ENCODE measurements at places on chromosomes 4 and X. TPM values are rescaled to one million over a fixed set of nuclear protein-coding genes. Genes with fewer than 3 reads are reported as not detected.

Gene ARMCX2
- total RNA-seq: 37.7 TPM

Gene LUZP4
- total RNA-seq: not detected

Gene GPR50
- not detected for total RNA-seq

Gene CTAG1B
- not detected for total RNA-seq

Gene TLR10
- total RNA-seq: not detected

Gene PPM1K
- 2.0 TPM for total RNA-seq

Gene RHOXF1
- total RNA-seq: not detected

- no peak for DNase-seq
Observed at GRCh38 chrX:47683829-47684205, 24.8 kb upstream of the UXT start.

GRCh38 chrX:153772316-153773217 lies 8.3 kb upstream of the SRPK3 start:
- no peak for DNase-seq

- peak; percentile 65 for DNase-seq
Observed at GRCh38 chrX:53281321-53281822, at the start of gene IQSEC2. Gene IQSEC2, minus strand, starts transcription at chrX:53281584.

DNA sequence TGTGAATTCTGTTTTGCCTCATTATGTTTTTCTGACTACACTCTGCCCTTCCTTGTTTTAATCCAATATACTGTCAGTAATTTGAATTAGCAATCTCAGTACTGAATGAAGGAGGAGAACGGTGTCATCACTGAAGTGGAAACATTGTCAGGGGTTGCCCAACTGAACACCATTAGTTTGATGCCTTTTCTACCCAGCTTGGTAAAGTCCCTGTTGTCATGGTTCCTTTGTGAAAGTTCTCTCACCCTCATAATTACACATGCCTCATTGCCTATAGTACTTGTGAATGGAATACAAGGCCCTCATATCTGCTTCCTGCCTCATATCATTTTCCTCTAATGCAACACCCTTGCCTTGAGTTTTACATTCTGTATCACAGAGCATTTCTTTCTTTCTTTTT lies 76.9 kb downstream of the RRAGB start:
- no peak for DNase-seq

GRCh38 chrX:15399962-15400391 lies 15.8 kb upstream of the VEGFD start:
- DNase-seq: no peak

- DNase-seq: no peak
Observed at GRCh38 chrX:148540114-148540513, 39.7 kb downstream of the AFF2 start.

GRCh38 chr4:86329431-86329830 lies 30.4 kb downstream of the MAPK10 start:
- DNase-seq: no peak

DNA sequence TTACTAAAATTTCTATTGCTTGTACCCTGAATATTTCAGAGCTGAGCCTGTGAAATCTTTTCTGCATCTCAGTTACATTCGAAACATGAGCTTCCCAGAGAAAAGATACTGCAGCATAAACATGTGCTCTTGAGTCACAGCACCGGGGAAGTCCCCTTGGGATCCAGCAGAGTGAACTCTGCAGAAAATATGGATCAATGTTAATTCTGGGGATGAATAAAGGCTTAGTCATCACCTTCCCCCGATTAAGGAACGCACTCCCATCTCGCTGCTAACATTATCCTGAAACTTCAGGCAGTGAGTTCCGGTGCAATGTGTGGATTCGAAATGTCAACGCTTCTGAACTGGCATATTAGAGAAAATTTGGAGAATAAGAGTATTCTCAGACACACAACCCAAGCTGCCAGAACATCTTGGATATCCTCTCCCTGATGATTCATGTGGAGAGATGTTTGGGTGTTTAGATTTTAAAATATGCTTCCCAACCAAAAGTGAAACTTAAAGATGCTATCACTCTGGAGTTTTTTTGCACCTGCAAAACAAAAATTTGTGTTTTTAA lies 90.8 kb downstream of the IRF2 start:
- DNase-seq: peak; percentile 94

DNA sequence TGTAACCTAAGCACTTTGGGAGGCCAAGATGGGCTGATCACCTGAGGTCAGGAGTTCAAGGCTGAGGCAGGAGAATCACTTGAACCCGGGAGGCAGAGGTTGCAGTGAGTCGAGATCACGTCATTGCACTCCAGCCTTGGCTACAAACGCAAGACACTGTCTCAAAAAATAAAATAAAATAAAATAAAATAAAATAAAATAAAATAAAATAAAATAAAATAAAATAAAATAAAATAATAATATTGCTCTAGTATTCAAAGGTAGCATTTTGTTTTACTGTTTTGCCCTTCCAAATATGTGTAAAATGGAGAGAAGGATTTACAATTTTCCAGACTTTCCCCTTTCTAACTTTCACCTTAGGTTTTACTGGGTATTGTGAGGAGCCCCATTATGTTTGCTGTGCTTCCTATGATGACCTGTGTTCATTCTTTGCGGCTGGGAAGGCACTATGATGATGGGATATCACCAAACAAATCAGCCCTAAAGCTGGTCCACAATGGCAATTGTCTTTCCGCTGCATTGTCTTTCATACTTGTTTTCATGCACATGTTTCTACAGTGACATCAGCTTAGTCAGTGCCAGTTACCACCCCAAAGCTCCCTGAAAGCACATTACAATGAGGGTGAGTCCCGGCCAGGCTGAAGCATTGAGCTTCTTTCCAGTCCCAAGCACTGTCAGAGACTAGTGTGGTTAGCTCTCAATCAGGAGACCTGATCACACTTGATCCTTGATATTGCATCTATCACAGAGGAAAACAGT lies 50.8 kb downstream of the DTHD1 start:
- DNase-seq: no peak

GRCh38 chr4:19051831-19052230 lies 1030.3 kb upstream of the LCORL start:
- no peak for DNase-seq

DNA sequence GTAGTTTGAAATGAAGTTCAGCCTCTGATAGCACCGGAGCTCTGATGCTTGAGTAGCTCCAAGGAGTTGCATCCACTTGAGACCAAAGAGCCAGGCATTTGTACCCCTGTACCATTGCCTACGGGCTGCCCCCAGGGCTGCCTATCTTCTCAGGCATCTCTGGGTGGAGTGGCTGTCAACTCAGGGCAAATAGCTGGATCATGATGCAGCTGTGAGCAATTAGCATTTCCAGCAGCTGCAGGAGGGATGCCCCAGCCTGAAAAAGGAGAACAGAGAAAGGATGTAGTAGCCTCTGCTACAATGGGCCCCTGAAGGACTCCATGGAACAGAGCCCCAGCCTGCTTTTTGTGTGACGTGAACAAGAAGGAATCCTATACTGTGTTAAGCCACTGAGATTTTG lies 492.6 kb downstream of the BCOR start:
- no peak for DNase-seq

DNA sequence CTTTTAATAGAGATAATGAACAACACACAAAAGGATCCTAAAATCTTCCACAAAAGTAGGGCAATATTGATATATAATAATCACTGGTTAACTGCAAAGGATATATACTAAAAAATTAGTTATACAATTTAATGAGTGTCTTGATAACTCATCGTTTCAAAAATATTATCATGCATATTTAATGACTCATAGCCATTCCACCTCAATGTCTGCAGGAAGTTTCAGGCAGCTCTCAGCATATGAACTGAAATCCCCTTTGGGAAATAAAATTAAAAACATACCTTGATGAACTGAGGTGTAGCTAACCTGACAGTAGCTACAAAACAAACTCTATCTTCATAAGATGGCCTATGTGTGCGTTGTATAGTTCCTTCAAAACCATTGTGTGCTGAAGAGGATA lies 62.9 kb downstream of the TMEM165 start:
- DNase-seq: no peak

DNA sequence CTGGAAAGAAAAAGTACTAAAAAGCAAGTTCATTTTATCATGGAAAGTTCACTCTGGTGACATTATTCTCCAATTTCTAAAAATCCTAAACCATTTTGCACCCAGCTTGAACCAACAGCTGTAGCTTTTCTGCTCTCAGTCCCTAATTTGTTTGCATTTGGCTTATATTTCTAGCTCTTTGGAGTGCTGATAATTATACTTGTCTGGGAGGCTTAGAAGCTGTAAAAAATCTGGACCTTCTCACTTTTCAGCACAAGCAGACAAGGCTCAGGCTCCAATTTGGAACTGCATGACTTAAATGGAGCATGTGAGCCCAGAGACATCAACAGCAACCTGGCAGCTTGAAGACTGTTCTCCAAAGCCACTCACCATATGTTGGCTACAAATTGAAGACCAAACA lies 170.9 kb upstream of the PCDH18 start:
- DNase-seq: no peak

DNA sequence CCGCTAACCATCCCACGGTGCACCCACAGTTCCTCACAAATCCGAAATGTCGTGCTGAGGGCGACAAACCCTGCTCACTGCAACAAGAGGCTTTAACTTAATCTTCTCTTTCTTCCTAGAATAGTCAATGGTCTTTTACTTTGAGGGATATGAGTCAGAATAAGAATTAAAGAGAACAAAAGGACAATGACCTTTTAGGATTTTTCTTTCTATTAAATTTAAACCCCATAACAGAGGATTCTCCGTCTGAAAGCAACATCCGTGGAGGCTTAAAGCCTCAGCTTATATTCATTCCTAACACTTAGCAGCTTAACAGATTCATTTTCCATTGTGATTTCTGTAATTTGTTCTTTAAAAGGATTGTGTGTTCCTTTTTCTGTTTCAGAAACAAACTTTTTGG lies 44.9 kb upstream of the PUDP start:
- no peak for DNase-seq

DNA sequence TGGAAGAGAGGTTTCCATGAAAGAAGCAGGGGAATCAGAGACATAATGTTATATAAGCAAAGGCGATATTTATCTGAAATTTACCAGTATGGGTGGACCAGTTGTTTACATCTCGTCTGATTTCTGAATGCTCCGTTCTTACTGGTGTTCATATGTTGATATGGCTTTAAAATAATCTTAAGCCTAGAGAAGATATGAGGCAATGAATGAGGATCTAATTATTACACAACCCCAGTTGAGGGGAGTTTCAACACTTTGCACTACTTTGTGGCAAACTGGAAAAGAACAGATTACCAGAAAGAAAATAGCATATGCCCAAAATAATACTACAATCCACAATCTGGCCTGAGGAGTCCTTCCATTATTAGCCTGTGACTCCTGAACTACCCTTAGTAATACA lies 263.3 kb upstream of the MAGEB2 start:
- no peak for DNase-seq

DNA sequence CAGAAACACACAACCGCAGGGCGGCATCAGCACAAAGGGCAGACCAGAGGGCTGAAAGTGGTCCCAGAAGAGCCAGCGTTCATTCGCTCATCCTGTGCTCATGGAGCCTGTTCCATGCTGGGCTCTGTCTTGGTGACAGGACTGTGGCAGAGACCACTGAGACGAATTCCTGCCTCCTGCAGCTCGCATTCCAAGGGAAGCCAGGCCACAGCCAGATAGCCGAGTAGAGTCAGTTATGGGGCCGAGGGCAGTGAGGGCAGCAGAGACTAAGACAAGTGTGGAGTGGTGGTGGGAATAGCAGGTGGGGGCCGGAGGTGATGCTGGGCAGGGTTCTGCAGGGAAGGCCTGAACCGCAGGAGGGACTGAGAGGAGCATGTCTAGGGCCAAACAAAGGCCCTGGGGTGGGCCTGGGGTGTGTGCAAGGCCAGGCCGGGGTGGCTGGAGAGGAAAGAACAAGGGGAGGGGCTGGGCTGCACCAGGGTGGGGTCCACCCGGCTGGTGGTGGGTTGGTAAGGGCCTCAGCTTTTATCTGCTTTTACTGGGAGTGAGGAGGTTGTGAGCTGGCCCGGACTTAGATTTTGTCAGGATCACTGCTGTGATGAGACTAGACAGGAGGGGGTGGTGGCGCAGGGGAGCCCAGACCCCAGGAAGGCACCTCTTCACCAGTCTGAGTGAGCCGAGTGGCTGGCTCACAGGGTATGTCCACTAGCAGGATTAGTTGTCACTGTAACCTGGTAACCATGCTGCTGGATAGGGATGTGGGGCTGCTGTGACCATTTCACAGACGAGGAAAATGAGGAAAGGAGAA lies 6.3 kb downstream of the PSAPL1 start:
- no peak for DNase-seq

GRCh38 chrX:110201799-110202198 lies 116.1 kb downstream of the AMMECR1 start:
- no peak for DNase-seq

GRCh38 chrX:68942104-68942503 lies 113.3 kb downstream of the EFNB1 start:
- DNase-seq: no peak

GRCh38 chr4:87657525-87657924 lies 7.4 kb downstream of the DMP1 start:
- peak; percentile 89 for DNase-seq

- no peak for DNase-seq
Observed at GRCh38 chrX:127884921-127885320, 167.3 kb downstream of the ACTRT1 start.

DNA sequence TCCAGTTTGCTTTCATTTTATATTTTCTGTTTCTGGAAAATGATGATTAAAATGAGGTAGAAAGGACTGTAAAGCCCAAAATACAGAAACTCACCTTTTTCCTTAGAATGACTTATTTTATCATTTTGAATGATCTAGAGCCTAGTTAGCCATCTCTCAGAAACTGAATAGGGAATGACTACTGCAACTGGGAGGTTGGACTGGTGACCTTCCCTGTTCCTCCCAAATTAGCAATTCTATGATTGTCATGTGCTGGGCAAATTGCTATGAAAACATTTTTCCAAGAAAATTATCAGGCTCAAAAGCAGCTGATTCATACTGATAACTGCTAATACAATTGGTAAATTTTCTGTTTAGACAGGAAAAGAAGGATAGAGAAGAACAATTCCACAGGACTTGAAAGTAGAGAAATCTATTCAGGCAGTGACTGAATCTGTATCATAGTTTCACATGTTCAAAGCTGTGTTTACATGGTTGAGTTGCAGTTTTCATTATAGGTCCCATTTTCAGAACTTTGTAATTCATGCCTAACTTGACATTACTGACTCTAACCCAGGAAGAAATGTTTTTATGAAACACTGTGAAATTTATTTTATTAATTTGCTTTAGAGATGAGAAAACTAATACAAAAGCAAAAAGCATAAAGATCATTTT lies 43.4 kb upstream of the SEC24B start:
- DNase-seq: no peak

DNA sequence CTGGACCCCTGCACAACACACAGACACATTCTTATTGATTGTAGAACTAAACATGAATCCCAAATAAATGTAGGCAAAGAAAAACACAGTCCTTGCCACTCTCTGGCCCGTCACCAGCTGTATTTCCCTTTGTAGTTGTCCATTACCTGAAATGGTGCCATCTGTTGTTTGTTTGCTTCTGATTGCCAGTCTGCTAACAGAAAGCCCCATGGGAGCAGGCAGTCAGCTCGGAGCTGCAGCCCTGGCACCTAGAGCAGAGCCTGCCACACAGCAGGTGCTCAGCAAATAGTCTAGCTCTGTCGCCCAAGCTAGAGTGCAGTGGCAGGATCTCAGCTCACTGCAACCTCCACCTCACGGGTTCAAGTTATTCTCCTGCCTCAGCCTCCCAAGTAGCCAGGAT lies 28.9 kb downstream of the CPLX1 start:
- DNase-seq: no peak

All from lung microvascular endothelial cell (primary cell).